DMS153 (cell line): ENCODE measurements at places on chromosomes 13 and 19.

- peak; percentile 56 for DNase-seq
Measured at GRCh38 chr13:93951108-93951507, 528.4 kb downstream of the DCT start.

- peak; percentile 87 for DNase-seq
Measured at GRCh38 chr13:34748073-34748472, 194.0 kb upstream of the NBEA start.

- no peak for DNase-seq
Measured at GRCh38 chr13:24161010-24161775, 673 bp downstream of the SPATA13 start.

DNA sequence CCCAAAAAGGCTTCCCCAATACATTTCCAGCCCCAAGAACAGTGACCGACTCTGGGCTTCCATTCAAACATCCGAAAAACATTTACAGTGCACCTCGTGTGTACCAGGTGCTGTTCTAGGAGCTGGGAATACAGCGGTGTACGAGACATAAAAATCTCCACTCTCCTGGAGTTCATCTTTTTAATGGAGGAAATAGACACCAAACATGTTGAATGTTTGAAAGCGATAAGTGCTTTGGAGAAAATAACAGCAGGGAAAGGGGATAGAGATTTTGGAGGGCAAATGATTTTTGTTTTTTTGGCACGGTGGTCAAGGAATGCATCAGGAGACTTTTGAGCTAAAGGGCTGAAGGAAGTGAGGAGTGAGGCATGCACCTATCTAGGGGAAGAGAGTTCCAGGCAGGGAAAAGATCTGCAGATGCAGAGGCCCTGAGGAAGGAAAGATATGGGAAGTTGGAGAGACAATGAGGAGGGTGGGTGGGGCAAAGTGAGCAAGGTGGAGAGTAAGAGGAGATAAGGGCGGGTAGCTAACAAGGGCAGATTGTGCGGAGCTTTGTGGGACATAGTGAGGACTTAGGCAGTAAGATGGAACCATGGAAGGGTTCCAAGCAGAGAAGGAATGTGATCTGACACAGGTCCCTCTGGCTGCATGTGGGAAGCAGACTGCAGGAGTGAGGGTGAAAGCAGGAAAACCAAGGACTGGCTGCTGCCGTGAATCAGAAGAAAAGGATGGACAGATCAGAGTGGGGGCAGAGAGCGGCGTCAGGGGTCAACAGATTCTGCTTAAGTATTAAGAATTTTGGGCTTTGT lies 703 bp upstream of the FBL start:
- DNase-seq: no peak

DNA sequence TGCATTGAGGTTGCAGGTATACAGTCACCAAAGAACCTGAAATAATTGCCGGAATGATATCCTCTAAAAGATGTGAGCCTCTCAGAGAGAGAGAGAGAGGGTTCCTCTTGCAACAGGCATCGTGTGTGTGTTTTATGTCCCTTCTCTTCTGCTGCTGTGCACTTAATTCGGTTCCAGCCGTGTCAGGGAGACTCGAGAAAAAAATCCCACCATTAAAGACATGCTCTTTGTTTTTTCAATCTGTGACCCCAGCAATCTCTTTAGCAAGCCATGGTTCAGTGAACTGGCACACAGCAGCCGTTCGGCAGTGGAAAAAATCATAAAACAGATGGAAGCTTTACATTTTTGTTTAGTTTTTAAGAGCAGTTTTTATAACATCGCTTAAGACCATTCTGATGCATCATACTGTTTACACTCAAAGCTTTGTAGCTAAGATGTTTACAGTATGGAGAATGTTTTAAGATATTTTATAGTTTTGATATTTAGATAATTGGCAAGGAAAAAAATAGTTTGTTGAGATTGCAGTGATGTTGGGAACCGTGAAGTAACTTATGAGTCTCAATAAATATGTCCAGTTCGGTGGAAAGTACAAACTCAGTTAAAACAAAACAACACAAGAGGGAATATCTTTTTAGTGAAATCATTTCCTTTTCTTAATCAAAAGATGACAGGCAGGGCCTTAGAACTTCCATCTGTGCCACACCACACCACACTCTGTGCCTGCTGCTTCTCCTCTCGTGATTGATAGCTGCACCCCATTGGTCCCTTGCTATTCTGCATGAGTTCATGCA lies 31.2 kb upstream of the ZNF536 start:
- DNase-seq: no peak

- DNase-seq: no peak
Measured at GRCh38 chr13:37091835-37092234, 13.6 kb downstream of the CSNK1A1L start.

- DNase-seq: no peak
Measured at GRCh38 chr19:3535235-3535535, 3.8 kb upstream of the TEKTIP1 start.

DNA sequence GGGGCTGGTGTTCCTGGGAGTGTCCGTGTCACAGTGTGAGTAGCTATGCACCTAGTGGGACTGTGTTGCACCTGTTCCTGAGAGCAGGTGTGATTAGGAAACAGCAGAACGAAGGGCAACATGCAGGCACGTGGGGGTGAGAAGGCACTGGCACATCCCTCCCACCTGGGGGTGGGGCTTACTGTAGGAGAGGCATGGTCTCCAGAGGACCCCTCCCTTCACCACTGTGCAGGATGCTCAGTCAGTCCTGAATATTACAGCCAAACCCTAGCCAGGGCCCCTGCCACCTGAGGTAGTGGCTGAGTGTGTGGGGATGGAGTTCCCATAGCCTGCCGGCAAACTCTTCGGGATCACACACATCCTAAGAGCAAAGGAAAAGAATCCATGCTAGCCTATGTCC lies 99.2 kb downstream of the ZDHHC20 start:
- DNase-seq: no peak
